Calu3 (cell line): ENCODE measurements at places on chromosomes 3 and 15. TPM values are rescaled to one million over a fixed set of nuclear protein-coding genes. Genes with fewer than 3 reads are reported as not detected.

DNA sequence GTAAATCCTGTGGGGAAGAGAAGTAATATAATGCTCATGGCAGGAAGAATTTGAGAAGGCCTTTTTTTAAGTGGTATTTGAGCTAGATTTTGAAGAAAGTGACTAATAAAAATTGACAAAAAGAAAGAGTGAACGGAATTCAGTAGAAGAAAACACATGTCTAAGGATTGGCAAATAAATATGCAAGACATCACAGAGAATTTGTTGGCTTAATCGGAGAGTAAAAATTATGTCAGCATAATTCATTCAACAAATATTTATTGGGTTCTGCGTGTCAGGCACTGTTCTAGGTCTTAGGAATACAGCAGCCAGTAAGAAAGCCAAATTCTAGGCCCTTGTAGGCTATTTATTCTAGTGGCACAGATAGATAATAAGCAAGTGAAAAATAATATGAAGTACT lies 33.6 kb upstream of the LEKR1 start:
- no peaks in the 10 kb centered on the region for H3K27me3 ChIP-seq
- peaks cover 5% of the 10 kb centered on the region for H3K36me3 ChIP-seq
- H3K4me1 ChIP-seq: peaks cover 43% of the 10 kb centered on the region
- no peak for DNase-seq
- H3K4me3 ChIP-seq: no peak overlapping the region

- H3K4me3 ChIP-seq: no peak overlapping the region
- H3K4me1 ChIP-seq: no peaks in the 10 kb centered on the region
- no peaks in the 10 kb centered on the region for H3K36me3 ChIP-seq
- H3K27ac ChIP-seq: no peak overlapping the region
Observed at GRCh38 chr3:135383301-135383700, 582.2 kb upstream of the PPP2R3A start.

DNA sequence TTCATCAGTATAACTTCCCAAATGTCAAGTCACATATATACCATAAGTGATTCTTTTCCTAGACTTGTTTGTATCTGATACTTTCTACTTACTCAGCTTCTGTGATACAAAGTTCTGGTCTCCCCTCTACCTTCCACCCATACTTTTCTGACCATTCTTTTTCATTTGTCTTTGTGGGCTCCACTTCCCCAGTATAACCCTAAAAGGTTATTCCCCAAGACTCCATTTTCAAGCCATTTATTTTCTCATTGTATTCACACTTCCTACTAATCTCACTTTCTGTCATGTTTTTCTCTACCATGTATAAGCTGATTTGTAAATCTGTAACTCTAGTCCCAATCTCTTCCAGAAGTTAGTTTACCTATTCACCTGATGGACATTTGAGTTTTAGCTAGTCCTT lies 34.0 kb downstream of the IQCB1 start:
- no peak overlapping the region for H3K4me3 ChIP-seq
- H3K27ac ChIP-seq: no peak overlapping the region
- H3K27me3 ChIP-seq: no peaks in the 10 kb centered on the region
- peaks cover 16% of the 10 kb centered on the region for H3K4me1 ChIP-seq
- DNase-seq: no peak
- peaks cover 4% of the 10 kb centered on the region for H3K36me3 ChIP-seq

- no peak overlapping the region for H3K4me3 ChIP-seq
- peaks cover 37% of the 10 kb centered on the region for H3K36me3 ChIP-seq
- H3K27me3 ChIP-seq: peaks cover 10% of the 10 kb centered on the region
- H3K27ac ChIP-seq: no peak overlapping the region
- no peak for DNase-seq
- peaks cover 39% of the 10 kb centered on the region for H3K4me1 ChIP-seq
Observed at GRCh38 chr3:195540027-195540426, 3.1 kb downstream of the PPP1R2 start.

- peaks cover 31% of the 10 kb centered on the region for H3K4me1 ChIP-seq
- no peak overlapping the region for H3K4me3 ChIP-seq
- no peaks in the 10 kb centered on the region for H3K27me3 ChIP-seq
- no peak for DNase-seq
- no peak overlapping the region for H3K27ac ChIP-seq
Observed at GRCh38 chr3:71062952-71063772, 520.4 kb downstream of the FOXP1 start.

Gene CIB2
- total RNA-seq: 15.1 and 15.7 TPM in 2 replicates
